ENCODE measurements at places on chromosomes 2 and 18.

DNA sequence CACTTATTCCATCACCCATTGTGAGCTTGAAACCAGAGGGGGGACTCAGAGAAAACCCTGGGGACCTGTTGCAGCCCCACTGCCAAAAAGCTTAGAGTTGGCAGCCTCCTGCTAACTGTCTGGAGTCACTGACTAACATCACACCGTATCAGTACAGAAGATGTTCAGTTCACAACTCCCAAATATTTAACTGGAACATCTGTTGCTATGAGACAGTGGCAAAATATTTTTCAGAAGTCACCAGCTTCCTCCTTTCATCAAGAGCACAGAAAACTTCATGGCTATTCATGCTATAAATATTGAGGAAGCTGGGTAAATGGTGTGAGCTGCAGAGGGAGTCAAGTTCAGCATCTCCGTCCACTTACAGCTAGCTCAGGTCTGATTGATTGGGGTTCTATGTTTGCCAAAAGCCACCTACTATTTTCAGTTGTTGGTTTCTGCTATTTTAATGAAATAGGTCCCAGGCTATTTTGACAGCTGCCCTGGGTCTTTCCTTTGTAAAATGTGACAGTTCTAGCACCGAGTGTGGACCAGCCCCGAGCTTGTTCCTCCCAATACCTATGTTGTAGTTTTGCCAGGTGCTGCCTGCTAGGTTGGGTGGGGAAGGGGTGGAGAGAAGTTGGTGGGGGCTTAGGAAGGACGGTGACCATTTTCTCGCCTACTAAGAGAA, 9.8 kb downstream of the TUBB6 start:
- DNase-seq = no peak

GRCh38 chr2:69132960-69133590, 120.1 kb downstream of the ANTXR1 start:
- DNase-seq = no peak

- DNase-seq = no peak
These were observed 80.2 kb downstream of the RAB3GAP1 start for GRCh38 chr2:135132314-135132713.

DNA sequence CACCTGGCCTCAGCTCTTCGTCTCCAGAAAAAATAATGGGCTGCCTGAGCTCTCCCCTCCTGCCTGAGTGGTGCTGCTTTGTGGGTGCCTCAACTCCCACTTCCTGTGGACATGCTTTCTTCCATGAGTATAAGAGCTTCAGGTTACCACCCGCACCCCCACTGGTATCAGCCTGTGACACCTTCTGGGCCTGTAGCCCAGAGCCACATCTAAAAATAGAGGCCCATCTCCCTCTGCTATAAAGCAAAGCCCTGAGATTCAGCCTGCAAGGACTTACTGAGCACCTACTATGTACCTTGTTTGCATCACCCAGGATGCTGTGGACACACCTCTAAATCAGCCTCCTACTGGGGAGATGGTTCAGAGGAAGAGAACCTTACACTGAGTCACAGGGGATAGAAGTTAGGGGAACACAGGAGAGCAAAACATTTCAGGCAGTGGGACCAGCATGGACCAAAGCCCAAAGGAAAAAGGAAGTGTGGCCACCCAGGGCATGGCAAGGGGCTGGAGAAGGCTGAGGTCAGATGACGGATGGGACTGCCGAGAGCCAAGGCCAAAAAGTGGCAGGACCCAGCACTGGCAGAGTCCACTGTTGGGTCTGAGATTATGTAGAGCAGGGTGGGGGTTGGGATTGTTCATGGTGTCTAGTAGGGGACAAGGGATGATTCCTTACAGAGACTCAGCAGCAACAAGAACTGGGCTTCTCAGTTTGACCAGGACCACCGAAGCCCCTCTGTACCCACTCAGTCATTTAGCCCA, 123.7 kb upstream of the PPP1CB start:
- DNase-seq = no peak

DNA sequence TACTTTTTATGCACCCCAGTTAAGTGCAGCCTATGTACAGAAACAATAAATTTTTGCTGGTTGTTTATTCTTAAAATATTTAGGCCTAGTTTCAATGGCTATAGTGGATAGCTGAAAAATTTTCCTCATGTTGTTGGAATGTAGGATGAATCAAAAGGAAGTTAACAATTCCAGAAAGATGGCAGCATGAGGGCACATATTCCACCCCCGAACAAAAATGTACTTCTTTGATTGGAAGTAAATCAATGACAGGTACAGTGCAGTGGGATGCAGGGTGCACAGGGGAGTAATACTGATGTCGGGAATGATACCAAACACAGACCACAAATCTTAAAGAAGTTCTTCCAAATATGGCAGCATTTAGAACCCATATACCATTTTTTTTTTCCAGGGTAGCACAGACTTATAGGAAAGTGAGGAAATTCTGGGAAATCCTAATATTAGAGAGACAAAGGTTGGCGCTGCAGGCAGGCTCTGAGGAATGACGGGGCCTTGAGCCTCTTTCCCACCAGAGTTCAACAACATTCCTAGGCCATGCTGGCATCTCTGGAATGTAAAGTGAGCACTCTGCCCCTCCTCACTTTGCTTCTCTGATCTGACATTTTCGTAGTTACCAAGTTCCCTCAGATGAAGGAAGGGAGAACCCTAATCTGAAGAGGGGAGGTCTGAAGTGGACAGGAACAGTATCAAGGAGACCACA, 36.6 kb upstream of the IKZF2 start:
- DNase-seq = no peak
